T-helper 1 cell (primary cell): ENCODE measurements at places on chromosomes 2 and 18.

- DNase-seq: no peak
Observed at GRCh38 chr18:75723521-75724340, 296.2 kb upstream of the SMIM21 start.

DNA sequence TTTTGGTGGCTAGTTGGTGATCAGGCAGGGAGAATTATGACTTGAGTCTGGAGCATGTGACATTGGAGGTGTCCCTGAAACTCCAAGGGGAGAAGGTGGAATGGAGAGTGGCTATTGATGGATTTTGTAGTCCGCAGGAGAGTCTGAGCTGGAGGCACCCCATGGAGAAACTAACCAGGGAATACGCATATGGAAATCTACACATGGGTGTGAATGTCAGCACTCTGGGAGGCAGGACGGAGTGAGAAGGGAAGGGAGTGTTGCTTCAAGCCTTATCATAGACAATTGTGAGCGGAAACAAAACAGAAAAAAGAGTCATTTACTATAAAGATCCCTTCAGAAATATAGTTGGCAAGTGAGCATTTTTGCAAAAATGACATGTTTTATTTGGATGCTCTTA lies 667 bp upstream of the SCYGR4 start:
- DNase-seq: no peak

DNA sequence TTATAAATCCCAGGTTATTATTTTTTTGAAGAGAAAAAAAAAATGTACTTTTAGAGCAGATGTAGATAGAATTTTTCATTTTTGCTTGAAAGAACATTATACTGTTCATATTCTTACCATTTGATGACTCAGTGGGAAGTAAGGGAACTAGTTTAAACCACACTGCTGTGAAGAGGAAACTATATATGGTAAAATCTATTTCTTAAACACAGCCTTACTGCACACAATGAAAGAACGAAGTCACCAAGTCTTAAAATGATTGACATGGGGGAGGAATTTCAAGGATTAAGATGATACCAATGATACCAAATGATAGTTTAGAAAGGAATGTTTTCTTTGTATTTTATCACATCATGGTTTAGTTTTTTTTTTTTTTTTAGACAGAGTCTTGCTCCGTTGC lies 5.0 kb downstream of the ACTR2 start:
- no peak for DNase-seq

DNA sequence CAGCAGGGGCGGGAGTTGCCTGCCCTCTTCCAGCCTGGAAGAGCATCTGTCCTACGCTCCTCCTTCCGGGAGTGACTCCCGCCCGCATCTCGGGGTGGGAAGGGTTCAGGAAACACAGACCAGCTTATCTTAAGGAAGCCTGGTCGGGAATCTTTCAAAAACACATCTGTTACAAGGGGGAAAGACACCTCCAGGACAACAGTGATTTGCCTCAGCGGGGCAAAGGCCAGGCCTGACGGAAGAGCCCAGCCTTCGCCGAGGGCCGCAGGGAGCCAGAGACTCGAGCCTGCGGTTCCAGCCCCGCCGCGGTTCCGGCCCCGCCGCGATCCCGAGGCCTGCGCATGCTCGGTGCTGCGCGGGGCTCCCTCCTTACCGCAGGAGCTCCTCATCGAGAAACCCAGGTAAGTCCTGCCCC lies 38.1 kb upstream of the TGIF1 start:
- DNase-seq: no peak

- DNase-seq: no peak
Observed at GRCh38 chr2:182444170-182444569, 17.3 kb upstream of the PDE1A start.

DNA sequence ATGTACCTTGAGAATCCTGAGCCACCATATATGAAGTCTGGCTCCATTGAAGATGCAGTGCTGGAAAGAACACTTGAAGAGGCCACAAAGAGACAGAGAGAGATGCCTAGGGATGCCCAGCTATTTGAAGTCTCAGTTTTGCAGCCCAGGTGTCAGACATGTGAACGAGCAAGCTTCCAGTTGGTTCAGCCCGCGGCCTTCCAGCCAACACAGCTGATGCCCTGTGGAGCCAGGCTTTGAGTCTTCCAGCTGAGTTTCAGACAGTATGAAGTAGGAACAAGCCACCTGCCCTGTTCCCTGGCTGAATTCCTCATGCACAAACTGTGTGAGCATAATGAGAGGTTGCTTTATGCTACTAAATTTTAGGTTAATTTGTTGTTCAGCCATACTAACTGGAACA lies 108.8 kb downstream of the SPHKAP start:
- no peak for DNase-seq

DNA sequence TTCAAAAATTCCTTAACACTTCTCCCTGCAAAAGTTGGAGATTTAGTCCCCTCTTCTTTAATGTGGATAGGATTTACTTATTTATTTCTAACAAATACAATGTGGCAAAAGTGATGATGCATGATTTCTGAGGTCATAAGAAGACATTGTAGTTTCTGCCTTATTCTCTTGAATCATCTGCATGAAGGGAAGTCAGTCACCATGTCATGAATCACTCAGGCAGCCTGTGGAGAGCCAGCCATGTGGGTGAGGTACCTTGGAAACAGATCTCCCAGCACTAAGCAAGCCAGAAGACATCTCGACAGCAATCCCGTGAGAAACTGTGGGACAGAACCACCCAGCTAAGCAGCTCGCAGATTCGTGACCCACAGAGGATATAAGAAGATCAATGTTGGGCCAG lies 2.7 kb upstream of the ZC3H8 start:
- DNase-seq: no peak

GRCh38 chr2:43743706-43744105 lies 30.1 kb upstream of the DYNC2LI1 start:
- no peak for DNase-seq

DNA sequence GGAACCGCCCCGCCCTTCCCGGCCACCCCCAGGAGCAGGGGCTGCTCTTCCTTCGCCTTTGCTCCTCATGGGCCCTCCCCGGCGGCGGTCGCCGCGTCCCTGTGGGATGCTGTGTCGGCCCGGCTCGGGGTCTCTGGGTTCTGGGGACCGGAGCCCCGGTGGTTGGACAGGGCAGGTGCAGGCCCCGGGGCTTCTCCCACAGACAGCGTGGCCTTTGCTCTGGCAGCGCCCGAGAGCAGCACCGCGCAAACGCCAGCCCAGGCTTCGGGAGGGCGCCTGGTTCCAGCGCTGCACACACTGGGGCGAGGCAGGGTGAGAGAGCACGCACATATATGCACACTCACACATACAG lies 9.0 kb upstream of the KCNG2 start:
- no peak for DNase-seq

GRCh38 chr2:186544255-186544675 lies 45.6 kb upstream of the ITGAV start:
- DNase-seq: no peak

DNA sequence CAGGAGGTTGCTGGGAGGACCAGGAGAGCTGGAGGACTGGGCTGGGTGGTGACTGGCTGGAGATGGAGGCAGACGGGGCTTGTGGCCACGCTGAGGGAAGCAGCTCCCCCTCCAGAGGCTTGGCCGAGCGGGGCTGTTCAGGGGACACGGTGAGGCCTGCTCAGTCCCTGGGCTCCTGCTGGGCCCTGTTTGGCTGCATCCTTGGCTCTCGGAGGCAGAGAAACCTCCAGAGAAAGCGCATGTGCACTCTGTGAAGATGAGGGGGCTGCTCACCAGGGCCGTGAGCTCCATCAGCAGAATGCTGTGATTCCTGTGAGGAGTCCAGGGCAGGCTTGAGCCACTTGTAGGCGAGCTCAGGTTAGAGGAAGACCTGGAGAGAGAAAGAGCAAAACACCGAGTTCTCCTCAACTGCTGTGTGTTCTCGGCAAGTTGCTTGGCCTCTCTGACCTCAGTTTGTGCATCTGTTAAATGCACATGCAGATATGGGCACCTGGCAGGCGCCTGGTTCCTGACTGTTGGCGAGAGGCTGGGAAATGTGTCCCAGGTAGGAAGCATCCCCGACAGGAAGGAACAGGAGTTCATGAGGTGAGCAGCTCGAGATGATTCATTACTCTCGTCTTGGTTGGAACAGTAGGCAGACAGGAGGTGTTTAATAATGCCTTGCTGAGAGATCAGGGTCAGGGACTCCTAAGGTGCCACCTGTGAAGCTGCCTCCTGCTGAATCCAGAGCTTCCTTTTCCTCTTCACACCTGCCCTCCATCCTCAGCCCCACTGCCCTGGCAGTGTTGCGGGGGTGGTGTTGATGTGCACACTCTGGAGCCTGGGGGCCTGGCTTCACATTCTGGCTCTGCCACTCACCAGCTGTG lies 941 bp downstream of the ZAP70 start:
- DNase-seq: no peak

GRCh38 chr18:57275111-57275510 lies 77.2 kb upstream of the ST8SIA3 start:
- no peak for DNase-seq

GRCh38 chr2:239412905-239413603 lies 12.2 kb upstream of the HDAC4 start:
- DNase-seq: no peak

- DNase-seq: no peak
Observed at GRCh38 chr2:18544171-18544570, 16.3 kb downstream of the RDH14 start.

- no peak for DNase-seq
Observed at GRCh38 chr2:145366341-145366740, 846.4 kb upstream of the ZEB2 start.

- no peak for DNase-seq
Observed at GRCh38 chr2:28577791-28578680, 82.2 kb downstream of the PLB1 start.

DNA sequence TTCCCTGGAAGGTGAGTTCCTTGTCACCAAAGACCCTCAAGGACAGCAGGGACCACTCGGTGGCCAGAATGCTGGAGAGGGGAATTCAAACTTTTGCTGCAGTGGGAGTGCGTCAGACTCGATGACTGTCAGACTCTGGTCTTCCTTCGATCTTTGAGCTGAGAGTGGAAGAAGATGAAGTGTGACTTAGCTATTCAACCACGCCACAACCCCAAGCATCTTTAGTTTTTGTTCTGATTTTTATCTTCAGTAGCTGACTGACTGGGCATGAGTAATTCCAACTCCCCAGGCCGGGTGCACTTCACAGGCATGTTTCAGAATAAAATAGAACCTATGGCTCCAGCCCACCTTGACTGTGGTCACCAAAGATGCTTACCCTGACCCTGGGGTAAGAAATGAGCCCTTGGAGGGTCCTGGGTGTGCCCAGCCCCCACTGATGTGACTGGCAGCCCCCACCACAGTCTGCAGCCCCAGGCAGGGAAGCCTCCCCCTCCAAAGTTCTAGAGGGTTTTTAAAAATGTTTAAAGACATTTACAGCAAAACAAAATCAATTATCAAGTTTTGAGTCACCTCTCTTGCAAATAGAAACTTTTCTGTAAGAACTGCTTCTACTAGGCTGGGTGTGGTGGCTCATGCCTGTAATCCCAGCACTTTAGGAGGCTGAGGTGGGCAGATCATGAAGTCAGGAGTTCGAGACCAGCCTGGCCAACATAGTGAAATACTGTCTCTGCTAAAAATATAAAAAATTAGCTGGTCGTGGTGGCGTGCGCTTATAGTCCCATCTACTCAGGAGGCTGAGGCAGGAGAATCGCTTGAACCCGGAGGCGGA lies 24.9 kb upstream of the YWHAQ start:
- no peak for DNase-seq

DNA sequence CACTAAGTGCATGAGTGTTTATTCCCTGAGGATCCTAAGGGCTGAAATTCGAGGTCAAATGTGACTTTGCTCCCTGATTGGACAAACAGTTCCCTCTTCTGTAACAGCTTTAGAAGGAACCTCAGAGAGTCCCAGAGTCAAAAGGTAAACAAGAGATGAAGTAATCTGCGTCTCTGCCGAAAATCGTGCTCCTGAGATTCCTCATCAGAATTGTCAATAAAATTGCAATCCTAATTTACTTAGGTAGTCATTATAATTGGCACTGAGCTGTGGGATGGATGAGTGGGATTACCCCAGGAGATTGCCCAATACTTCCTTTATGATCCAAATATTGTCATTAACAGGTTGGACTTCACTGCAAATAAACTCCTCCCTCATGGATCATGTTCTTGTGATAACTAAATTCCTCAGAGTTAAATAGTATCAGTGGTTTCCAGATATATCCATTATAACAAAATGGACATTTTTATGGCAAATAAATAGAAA lies 907 bp upstream of the SUCLG1 start:
- DNase-seq: no peak

DNA sequence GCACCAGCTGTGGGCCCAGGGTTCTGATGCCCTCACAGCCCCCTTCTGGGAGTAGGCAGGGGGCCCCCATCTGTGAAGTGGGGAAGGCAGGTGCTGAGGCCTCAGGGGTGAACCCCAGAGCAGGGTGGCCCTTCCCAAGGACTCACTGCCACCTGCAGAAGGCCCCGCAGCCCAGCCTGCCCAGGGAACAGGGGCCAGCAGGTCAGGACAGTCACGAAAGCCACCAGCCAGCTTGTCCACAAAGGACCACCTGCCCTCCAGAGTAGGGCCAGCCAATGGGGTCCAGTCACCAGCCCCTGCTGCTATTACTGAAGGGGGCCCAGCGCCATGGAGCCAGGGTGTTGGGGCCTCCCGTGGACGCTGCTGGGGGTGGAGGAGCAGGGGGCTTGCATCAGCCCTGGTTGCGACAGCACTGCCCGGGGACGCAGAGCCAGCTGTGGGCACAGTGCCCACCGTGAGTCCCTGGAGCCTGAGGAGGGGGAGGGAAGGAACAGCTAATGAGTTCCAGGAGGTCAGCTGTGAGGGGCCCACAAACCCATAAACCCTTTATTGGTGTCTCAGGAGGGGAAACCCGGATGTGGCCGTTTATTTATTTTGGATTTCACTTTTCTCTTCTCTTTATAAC lies 11.5 kb upstream of the SNED1 start:
- DNase-seq: no peak

DNA sequence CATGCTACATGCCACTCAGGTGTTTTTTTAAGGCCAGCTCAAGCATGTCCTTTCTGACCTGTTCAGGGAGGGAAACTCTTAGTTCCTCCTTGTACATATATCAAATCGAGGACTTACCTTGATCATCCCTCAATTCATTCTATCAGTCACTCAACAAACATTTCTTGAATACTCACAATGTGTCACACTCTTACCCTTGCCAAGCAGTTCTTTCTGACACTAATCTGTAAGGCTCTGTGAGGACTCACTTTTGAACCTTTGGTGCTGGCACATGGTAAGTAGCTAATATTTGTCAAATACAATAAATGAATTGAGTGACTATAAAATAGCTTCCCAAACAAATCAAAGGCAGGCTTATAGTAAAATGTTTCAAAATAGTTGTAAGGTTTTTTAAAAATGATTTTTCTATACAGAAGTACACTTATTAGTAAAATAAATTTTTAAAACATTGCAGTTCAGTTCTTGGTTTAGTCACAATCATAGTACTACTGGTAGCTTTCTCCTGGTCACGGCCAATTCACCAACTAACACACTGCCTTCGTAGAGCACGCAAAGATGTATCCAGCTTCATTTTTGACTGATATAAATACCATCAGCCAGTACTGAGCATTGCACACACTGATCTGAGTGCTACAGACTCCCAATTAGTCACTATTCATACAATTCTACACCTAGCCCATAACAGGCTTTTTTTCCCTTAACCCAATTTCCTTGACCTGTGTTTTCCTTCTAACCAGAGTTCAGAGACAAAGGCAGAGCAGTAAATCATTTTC lies 50.9 kb downstream of the ZEB2 start:
- no peak for DNase-seq
